ENCODE measurements at places on chromosomes 3 and 15.

DNA sequence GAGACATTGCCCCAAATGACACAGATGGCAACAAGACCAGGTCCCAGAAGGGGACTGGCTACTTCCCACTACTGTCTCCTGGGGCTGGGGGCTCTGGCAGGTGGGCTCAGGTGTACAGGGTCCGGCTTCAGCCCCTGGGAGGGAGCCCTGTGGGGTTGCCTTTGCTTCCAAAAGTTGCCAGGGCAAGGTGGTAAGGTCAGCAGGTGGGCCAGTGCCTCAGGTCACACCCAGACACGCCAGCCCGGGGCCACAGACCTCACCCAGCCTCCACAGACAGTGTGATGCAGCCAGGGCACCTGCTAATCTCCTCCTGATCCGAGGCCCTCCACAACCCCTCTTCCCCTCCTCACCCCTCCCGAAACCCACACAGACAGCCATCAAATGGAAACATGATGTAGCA is 7.5 kb downstream of the OXTR start:
- DNase-seq: no peak

DNA sequence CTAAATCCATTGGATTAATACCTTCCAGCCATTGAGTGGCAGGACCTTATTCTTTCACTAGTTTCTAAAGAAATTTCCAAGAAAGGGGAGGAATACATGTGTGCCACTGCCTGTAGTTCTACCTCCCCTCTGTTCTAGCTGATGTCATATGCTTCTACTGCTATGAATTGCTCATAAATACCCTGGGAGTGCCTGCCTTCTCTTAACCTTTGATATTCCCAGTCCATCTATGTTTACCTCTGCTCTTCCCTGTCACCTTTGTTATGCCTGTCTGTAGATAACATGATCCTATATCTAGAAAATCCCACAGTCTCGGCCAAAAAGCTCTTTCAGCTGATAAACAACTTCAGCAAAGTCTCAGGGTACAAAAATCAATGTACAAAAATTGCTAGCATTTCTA is 486.9 kb upstream of the ARRDC4 start:
- DNase-seq: no peak

- no peak for DNase-seq
Measured at GRCh38 chr15:94296717-94297116, 65.4 kb downstream of the MCTP2 start.

DNA sequence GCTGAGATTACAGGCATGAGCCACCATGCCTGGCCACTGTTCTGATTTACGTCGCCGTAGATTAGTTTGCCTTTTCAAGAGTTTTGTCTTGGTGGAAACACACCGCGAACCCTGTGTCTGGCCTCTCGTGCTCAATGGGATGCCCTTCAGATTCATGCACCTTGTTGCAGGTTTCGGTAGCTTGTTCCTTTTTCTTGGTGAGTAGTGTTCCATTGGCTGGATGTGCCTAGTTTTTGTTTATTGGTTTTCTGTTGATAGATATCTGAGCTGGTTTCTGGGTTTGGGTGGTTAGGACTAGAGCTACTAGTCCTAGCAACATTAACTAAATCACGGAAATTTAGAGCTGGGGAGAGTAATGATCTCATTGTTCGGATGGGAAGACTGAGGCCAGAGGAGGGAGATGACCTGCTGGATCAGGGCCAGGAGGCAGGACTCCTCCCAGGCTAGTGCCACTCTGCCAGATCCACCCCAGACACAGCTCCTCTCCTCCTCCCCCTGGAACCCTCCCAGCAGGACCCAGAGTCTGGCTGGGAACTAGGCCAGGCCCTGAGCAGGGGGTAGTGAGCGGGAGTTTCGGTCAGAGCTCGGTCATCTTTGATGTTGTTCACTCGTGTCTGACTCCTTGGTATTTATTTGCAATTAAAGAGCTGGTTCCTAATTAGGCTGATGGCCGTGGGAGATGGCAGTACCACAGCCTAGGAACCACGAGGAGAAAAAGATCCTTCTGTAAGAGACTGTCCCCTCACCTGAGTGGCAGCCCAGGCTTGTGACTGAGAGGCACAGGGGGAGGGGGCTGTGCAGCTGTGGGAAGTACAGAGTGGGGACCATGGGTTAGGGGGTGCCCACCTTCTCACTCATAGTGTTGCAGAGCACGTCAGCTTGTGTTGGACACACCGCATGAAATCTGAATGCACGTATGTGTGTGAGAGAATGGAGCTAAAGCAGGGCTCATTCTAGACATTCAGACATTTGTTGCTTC is 73.4 kb downstream of the SMAD6 start:
- DNase-seq: no peak

DNA sequence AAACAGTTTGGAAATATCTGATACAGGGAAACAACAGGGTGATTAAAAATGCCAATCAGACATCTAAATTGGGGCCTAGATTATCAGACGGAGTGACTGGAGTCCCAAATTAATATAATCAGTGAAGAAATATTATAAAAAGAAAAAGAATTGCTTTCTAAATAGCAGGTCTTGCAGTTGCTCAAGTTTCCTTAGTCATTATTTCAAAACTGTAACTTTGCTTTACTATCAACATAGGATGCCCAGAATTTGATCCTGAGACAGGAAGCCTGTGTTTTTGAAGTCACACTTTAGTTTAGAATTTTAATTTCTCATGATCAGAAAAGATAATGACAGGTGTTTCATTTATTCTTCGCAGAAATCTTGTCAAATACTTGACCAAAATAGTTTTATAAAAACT is 105.9 kb downstream of the IL1RAP start:
- no peak for DNase-seq

DNA sequence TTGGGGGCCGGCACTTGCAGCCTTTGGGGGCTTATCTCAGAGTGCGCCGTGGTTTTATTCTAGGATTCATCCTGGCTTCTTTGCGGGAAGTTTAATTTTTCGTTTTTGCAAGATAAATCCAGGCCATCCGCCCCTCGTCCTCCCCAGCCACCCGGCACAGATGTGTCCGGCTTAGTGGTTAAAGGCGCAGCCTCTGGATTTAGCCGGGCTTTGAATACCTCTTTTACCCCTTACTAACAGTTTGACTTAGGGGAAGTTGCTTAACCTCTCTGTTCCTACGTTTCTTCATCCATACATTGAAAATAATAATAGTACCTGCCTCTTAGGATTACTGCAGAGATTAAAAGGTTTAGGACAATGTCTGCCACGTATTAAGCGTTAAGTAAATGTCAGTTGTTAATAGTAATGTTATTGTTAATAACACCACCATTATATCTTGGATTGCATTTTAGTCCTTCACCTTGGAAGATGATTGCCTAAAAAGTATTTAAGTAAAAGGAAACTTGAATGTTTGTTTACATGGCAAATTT is 714 bp downstream of the ECT2 start:
- peak; percentile 63 for DNase-seq

- no peak for DNase-seq
Measured at GRCh38 chr15:74201710-74202420, 722 bp downstream of the STRA6 start.

- DNase-seq: no peak
Measured at GRCh38 chr3:94420931-94421330, 358.1 kb downstream of the NSUN3 start.

DNA sequence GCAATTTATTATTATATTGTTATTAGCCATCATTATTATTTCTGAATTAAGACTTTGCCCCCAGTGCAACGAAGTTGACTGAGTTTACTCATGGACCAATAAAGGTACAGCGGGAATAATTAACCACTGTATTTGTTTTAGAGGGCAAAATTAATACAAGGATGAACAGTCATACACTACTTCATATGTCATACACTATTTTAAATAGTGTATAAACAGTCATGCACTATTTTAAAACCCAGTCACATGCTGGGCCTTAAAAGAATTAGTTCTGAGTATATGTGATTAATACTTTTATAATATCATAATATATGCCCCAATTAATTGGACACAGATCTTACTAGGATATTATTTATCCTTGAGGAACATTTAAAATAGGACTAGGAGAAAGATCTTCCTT is 125.3 kb upstream of the NANOGP8 start:
- no peak for DNase-seq

DNA sequence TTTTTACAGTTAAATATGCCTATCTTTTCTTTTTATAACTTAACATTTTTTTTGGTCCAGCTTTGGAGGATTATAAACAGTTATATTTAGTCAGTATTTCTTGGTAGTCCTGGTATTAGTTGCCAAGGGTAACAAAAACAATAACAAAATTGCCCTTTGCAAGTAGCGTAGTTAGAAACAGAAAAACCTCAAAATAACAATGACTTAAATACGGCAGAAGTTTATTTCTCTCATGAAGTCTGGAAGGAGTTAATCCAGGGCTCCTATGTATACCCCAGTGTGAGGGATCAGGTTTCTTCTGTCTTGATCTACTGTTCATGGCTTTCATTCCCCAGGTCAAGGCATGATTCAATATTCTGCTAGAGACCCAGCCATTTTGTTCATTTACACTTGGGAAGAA is 14.1 kb upstream of the MYH15 start:
- no peak for DNase-seq

DNA sequence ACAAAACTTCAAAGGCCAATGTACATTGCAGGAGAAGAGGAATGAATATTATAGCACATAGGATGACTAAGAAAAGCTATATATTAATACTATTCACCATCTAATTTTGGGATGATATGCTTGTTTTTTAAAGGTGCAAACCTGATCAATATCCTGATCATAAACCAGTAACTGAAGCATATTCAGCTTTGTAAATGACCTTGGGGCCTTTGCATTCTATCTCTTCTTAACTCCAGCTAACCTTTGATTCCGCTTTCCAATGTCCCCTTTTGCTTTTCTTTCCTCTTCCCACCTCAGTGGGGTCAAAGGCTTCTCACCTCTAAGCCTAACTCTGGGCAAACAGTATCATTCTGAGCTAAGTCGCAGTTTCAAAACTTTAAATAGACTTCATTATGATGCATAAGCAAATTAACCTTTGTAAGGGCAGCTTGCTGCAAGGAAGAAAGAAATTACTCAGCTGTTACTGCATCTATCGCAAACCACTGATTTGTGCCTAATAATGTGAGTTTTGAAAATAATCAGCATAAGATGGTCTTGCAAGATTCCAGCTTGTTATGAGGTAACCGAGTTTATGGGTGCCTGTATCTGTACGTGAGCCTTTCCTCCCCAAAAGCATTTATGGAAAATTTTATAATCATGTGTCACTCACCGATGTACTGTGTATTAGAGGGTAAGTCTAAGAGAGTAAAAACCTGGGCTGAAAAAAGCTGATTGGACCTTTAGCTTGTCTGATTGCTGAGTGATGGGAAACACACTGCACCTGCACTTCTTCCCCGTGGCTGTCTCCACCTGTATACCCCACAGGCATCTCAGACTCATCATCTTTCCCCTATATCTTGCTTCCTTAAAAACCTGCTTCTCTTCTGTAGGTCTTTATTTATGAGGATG is 116.8 kb downstream of the TPRG1 start:
- DNase-seq: peak; percentile 41

- DNase-seq: no peak
Measured at GRCh38 chr3:121505256-121505655, 40.5 kb downstream of the POLQ start.

GRCh38 chr3:15099364-15100098 is 583 bp upstream of the RBSN start:
- DNase-seq: peak; percentile 20

DNA sequence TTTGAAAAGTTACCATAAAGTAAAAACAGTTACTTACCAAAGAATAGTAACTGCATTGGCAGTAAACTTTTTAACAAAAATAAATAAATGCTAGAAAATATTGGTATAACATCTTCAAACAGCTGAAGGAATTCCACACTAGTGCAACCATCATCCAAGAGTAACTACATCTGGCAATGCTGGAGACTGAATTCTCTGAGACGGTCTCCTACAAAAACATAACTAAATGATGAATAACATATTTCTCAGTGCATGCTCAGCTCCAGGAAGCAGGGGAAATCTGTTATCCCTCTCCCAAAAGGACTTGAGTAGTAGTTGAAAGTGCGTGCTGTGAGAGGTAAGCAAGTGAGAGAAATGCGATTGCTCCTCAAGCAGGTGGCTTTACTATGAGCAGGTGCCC is 526.8 kb upstream of the CCDC54 start:
- DNase-seq: no peak

- DNase-seq: no peak
Measured at GRCh38 chr15:57422113-57422754, 45.9 kb downstream of the CGNL1 start.

DNA sequence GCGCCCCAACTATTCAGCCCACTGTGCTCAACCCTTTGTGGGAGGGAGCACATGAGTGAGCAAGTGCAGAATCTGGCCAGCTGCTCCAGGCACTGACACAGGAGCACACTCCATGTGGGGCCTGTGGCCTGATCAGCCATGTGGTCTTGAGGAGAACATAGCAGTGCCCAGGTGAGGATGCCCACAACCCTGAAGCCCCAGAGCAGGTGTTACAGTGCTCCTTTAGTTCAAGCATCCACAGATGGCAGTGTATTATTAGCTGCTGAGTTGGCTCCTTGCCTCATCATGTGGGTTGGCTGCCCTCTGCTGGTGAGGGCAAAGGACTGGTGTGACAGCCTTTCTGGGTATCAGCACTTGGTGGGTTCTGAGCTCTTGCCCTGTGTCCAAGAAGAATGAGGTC is 1588.2 kb downstream of the SI start:
- DNase-seq: peak; percentile 21

DNA sequence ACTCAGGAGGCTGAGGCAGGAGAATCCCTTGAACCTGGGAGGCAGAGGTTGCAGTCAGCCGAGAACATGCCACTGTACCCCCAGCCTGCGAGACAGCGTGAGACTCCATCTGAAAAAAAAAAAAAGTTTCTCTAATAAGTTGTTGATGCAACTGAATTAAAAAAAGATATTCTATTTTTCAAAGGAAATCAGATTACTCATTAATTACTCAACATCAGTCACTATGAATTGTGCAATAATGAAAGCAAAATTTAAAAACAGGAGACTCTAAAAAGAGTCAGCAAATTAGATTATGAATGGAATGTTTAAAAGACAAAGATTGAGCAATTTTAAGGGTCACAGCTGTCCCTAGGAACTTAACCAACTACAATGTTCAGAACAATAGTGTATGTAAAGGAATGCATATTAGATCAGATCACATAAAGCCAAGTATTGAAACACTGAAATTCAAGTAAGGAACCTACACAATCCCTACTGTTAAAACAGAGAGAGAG is 60.2 kb upstream of the SLC4A7 start:
- DNase-seq: no peak

DNA sequence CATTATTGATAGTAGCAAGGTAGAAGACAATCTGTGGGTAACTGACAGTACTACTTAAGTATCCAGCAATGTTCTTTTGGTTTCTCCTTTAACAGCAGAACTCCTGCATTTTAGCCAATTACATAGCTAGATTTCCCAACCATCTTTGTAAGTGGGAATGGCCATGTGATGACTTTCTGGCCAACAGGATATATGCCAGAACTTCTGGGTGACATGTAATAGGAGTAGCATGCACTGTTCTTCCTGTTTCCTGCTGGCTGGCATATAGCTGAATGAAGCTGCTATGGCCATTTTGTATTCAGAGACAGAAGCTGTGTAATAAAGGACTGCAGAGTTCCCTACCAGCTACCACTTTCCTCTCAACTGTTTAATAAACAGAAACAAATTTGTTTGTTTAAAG is 18.0 kb downstream of the SPICE1 start:
- DNase-seq: no peak

- no peak for DNase-seq
Measured at GRCh38 chr3:176967522-176967921, 229.8 kb downstream of the TBL1XR1 start.

- no peak for DNase-seq
Measured at GRCh38 chr3:140760324-140761075, 82.6 kb downstream of the TRIM42 start.

All from OCI-LY7 (cell line).